GM13977 (cell line): ENCODE measurements at places on chromosomes 11 and 22.

GRCh38 chr11:85787809-85788760 is 22.9 kb downstream of the SYTL2 start:
- DNase-seq, result no peak

GRCh38 chr11:114368918-114369680 is 31.2 kb downstream of the C11orf71 start:
- DNase-seq, result no peak

- DNase-seq, result no peak
These were observed 58.5 kb upstream of the SESN3 start for GRCh38 chr11:95289378-95290101.

- peak; percentile 79 for DNase-seq
These were observed 30.8 kb upstream of the LRRC10B start for GRCh38 chr11:61477727-61478148.
